EH (cell line): ENCODE measurements at places on chromosomes 3 and 15.

GRCh38 chr3:15521573-15521965 lies at the start of gene COLQ:
COLQ (minus strand) TSS chr3:15521706; CDS start chr3:15521625, 81 bp downstream.
- peak; percentile 46 for DNase-seq

DNA sequence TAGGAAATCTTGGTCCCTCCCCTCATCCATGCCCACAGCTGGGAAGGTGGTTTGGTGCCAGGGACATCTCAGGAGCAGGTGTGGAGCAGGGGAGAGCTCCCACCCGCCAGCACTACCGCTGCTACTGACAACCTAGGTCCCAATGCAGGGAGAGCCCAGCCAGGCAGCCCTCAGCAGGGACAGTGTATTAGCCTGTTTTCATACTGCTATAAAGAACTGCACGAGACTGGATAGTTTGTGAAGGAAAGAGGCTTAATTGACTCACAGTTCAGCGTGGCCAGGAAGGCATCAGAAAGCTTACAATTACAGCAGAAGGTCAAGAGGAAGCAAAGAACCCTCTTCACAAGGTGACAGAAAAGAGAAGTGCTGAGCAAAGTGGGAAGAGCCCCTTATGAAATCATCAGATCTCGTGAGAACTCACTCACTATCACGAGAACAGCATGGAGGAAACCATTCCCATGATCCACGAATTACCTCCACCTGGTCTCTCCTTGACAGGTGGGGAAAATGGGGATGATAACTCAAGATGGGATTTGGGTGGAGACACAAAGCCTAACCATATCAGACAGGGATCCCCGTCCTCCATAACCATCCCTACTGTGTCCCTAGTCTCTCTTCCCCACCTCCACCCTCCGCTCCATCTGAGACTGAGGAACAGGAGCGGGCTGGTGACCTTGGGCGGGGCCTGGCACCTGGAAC lies 218.6 kb downstream of the TBC1D2B start:
- DNase-seq = no peak

- no peak for DNase-seq
Measured at GRCh38 chr3:134111616-134112015, 81.9 kb upstream of the SLCO2A1 start.

DNA sequence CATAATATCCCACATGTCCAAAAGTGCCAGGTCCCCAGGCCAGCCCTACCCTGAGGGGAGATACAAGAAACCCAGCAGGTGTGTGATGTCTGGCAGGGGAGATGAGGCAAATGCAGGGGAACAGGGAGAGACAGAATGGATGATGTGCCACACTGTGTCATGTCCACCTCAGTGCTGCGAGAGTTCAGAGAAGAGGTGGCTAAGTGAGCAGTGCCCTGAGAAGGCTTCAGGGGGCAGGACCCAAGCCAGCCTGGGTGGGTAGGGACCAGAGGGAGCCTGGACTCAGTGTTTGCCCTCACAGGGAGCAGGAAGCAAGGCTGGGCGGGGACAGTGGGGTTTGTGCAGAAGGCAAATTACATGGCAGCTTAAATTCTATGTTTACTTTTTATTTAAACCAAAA lies 61.2 kb downstream of the KLHL6 start:
- no peak for DNase-seq

- no peak for DNase-seq
Measured at GRCh38 chr15:94125698-94126097, 105.7 kb upstream of the MCTP2 start.

DNA sequence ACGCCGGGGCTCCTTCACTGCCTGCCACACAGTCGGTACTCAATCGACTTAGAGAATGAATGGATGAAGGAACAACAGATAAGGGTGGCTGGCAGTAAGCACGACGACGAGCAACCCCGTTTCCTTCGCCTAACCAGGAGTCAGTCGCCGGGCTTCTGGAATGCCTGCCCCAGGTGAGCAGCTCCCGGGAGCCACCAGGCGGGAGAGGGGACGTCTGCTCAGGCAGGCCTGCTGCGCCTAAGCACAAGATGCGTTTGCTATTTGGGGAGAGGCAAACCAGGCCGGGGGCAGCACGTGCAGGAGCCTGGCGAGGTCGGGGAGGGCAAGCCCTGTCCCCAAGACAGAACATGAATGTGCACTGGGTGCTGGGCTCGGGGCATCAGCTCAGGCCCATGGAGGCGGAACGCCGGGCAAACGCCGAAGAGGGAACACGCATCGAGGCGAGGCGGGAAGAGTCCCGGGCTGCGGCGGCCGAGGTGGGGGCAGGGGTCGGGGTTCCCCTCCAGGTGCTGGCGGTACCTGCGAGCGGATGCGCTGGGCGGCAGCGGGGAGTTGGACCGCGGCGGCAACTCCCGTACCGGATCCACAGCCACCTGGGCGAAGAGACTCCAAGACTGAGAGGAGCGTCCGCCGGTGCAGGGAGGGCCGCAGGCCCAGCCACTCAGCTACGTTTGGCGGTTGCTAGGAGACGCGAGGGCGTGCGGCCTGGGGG lies at the start of gene CFAP92:
Gene CFAP92 (minus strand): TSS at position 616 of the 712 bp plus-strand sequence. CDS start 772 bp downstream, outside the sequence.
- peak; percentile 75 for DNase-seq

- DNase-seq = peak; percentile 78
Measured at GRCh38 chr3:108202834-108203233, 19.4 kb downstream of the IFT57 start.

GRCh38 chr3:13594991-13595421 lies 46.1 kb downstream of the FBLN2 start:
- no peak for DNase-seq

DNA sequence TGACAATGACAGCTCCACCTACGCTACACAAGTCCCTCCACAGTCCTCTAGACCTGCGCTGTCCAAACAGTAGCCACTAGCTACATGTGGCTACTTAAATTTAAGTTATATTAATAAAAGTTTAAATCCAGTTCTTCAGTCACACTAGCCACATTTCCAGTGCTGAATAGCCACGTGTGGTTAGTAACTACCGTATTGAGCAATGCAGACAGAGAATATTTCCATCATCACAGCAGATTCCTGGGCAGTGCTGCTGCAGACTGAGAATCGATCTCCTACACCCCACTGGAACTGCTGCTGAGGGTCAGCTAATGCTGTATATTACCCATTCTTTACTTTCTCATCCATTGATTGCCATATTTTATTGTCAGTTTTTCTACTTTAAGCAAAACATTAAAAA lies 40.9 kb downstream of the HDC start:
- DNase-seq = peak; percentile 46

DNA sequence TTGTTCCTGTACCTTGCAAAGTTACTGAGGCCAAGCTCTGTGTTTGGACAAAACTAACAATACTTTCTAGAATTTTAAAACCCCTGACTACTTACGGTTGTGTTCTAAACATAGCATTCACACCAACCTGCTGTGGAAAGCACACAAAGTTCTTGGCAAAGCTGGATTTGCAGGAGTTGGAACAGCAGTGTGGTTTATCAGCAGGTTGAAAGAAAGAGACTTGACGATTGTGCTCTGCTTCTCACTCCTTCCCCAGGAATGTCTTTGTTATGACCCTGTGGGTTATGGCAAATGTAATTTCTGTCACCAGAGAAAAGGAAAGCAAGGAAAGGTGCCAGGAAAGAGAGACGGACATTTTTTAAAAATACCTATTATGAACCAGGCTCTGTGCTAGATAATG lies 165.5 kb upstream of the TGFBR2 start:
- DNase-seq = no peak

DNA sequence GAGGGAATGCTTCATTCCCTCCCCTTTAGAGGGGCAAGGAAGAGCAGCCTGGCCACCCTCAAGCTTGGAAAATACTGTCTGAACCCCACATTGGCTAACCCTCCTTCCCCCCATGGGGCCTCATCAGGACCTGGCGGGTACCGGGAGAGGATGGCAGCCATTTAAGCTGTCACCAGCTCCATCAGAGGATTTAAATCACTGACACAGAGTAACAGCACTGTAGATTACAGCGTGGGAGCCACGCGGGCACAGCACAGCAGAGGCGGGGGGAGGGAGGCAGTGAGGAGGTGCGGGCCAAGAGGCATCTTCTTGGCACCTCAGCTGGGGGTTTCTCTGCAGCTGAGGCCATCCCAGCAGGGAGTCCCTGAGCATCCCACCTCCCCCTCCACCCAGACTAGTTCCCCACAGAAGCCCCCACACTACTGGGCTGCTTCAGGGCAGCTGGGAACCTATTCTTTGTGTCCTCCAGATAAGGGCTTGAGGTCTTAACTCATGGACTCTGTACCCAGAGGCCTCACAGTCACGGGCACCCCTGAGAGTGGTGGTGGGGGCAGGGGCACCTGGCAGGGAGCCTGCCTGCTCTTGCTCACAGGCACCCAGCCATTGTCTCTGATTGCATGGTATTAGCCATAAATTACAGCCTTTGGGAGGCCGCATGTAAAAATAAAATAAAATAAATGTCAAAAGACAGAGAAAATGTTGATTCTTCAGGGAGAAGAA lies 21.9 kb upstream of the CACNA2D2 start:
- DNase-seq = no peak

DNA sequence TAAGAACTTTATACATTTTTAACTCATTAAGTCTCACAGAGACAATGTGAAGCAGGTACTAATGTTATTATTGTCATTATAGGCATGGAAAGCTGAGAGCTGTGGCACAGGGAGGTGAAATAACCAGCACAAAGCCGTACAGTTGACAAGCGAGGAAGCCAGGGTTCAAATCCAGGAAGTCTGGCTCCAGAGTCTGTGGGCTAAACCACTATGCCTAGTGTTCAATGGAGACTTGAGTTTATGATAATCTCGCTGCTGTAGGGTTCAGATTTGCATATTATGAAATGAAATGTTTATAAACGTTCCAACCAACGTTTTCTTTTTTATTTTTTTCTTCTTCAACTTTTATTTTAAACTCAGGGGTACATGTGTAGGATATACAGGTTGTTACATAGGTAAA lies 60.0 kb downstream of the CHST2 start:
- no peak for DNase-seq
